ENCODE measurements at places on chromosomes 13 and 19.

GRCh38 chr19:12695997-12696365, 450 bp downstream of the FBXW9 start:
- DNase-seq, result no peak

GRCh38 chr19:18338541-18338940, 1.9 kb upstream of the PGPEP1 start:
- no peak for DNase-seq

- no peak for DNase-seq
Measured at GRCh38 chr13:43434191-43434590, 352.6 kb downstream of the ENOX1 start.

GRCh38 chr13:30753030-30753616, 17.8 kb downstream of the ALOX5AP start:
- no peak for DNase-seq

- peak; percentile 68 for DNase-seq
Measured at GRCh38 chr19:3062165-3063105, at the start of gene TLE5. Gene TLE5, minus strand, starts transcription at chr19:3062495. Its CDS starts 295 bp downstream, at chr19:3062200.

DNA sequence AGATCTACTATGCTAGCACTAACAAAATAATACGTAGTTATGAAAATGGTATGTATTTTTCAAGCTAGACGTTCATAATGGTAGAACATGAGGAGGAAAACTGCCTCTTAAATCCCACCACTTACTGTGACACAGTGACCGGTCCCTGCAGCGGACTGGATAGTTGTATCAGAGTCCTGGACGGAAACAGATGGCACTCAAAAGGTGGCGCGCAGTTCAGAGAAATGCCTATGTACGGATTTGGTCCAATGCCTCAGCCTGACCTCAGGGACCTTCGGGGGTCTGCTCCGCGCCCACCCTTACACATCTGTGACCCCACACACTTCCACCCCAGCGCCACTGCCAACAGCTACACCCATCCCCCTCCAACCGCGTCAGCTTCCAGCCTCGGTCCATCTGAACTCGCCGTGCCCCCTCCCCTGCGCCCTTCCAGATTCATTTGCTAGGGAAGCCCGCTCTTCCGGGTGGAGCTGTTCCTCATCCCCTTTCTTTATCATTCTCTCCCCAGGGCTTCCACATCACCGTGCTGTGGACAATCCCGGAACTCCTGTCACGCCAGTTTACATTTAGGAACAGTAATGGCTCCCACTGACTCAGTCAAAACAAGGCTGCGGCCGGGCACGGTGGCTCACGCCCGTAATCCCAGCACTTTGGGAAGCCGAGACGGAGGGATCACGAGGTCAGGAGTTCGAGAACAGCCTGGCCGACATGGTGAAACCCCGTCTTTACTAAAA, 792 bp upstream of the LENG8 start:
- peak; percentile 63 for DNase-seq

DNA sequence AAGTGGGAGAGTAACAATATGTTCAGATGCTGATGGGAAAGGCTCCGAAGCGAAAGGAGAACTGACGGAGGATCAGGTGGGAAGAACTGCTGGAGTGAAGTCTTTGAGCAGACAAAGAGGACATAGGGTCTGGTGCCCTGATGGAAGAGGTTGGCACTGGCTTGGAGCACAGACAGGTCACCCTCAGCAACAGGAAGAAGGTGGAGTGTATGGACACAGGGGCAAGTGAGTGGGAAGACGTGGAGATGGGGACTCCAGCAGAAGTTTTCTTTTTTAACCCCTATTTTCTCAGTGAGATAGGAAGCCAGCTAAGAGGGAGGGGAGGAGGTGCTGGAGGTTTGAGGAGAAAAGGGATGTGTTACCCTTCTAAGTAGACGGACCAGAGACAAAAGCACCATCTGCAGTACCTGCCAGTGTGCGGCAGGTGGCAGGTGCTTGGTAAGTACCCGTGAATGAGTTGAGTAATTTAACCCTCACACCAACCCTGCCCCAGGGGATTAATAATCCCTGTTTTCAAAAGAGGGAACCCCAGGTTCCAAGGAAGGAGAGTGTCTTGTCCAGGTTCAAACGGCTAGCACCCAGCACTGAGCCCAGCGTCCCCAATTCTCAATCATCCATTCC, 11.2 kb downstream of the HAS1 start:
- no peak for DNase-seq

DNA sequence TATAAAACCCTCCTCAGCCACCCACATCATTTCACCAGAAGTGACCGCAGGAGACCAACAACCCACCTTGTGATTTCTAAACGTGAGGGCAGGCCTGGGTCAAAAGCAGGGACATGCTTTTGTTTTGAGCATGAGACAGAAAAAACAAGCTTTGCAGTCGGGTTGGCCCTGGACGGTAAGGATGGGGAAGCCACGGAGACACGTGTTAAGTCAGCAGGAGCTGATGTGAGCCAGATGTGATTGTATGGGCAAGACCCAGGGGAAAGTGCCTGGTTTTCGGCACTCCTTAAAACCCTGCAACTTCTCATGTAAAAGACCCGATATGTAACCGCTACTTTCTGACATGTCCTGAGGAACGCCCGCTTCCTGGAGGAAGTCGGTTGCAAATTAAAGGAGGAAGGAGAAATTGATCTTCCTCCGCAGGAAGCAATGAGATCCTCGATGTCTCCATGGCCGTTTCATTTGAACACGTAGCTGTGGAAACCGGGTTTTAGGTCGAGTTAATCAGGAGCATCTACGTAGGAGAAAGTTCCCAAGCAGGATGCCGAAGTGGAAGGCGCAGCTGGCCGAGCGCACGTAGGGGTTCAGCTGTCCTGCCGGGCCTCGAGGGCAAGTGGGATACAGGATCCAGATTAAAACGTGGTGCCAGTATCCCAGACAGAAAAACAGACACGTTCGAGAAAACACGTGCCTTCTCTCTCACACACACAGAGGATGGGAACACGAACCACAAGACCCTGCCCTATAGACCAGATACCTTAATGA, 40.5 kb upstream of the POMP start:
- no peak for DNase-seq

DNA sequence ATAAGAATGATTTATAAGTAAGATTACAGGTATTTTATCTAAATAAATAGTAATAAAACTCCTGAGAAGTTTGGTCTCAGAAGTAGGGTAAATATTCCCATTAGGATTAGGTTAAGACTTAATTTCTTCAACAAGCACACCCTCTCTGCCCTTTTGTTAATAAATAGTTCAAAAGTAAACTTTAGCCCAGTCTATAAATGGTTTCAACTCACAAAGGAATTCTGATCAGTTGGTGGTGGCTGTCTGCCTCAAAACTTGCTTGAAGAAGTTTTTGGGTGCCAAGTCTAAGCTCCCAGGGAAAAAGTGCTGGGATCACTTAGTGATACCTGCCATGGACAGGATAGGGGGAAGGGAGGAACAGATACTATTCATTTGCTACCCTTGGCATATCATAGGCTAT, 22.9 kb downstream of the MBNL2 start:
- DNase-seq, result no peak

DNA sequence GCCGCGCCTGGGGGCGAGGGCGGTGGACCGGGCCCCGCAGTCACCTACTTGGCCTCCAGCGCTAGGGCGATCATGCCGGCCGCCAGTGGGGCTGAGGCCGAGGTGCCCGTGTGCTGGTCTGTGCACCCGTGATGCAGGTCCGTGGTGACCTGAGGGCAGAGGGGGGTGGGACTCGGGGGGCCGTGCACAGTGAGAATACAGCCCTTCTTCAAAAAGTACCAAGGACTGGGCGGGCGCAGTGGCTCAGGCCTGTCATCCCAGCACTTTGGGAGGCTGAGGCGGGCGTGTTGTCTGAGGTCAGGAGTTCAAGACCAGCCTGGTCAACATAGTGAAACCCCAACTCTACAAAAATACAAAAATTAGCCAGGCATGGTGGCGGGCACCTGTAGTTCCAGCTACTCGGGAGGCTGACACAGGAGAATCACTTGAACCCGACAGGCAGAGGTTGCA, 5.0 kb upstream of the C19orf25 start:
- no peak for DNase-seq

DNA sequence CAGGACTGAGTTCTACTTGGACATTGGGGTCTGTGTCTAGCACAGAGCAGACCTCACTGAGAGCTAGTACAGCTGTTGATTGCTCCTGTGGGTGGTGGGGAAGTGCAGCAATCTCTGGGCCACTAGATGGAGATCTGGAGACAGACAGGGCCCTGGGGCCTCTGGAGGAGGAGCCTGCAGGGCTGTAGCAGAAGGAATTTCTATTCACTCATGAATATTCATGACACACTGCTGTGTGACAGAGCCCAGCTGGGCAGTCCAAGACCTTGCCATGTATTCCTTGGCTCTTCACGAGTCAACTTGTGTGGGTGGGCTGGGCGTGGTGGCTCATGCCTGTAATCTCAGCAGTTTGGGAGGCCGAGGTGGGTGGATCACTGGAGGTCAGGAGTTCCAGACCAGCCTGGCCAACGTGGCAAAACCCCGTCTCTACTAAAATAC, 37.5 kb downstream of the SUGP2 start:
- DNase-seq, result peak; percentile 45

- no peak for DNase-seq
Measured at GRCh38 chr13:43838909-43839308, 40.6 kb downstream of the CCDC122 start.

DNA sequence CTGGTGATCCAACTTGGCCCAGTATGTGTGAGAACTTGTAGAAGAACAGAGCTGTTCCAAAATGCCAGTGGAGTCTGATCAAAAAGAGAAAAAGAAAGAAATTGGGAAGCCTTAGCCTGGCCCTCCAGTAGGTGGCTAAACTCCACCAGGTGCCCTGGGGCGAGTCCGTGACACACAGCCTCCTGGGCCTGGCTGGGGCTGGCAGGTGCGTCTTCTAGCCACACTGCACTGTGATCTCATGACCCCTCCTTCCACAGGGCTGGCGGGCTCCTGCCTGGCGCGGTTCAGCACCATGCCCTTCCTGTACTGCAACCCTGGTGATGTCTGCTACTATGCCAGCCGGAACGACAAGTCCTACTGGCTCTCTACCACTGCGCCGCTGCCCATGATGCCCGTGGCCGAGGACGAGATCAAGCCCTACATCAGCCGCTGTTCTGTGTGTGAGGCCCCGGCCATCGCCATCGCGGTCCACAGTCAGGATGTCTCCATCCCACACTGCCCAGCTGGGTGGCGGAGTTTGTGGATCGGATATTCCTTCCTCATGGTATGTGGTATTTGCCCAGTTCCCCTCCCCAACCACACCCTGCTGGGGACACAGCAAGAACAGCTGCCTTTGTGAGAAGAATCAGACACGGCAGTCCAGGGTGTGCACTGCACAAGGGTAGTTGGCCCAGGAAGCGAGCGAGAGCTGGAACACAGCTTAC, 53.7 kb downstream of the RAB20 start:
- no peak for DNase-seq

- no peak for DNase-seq
Measured at GRCh38 chr13:45994752-45995151, 57.8 kb downstream of the ZC3H13 start.

DNA sequence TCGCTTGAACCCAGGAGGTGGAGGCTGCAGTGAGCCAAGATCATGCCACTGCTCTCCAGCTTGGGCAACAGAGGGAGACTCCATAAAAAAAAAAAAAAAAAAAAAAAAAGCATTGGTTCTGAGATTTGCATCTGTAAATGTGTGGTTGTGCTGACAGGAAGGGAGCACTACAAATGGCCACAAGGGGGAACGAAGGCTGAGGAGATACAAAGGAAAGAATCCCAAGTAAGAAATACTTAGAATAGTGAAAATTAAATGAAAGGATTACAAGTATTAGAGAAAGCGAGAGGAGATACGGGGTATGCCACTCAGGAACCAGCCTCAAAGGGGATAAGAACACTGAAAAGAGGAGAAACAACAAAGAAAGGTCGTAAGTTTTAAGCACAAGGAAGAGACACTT, 284.9 kb downstream of the KLF12 start:
- DNase-seq, result no peak

- DNase-seq, result no peak
Measured at GRCh38 chr13:80462037-80462436, 121.1 kb upstream of the SPRY2 start.

DNA sequence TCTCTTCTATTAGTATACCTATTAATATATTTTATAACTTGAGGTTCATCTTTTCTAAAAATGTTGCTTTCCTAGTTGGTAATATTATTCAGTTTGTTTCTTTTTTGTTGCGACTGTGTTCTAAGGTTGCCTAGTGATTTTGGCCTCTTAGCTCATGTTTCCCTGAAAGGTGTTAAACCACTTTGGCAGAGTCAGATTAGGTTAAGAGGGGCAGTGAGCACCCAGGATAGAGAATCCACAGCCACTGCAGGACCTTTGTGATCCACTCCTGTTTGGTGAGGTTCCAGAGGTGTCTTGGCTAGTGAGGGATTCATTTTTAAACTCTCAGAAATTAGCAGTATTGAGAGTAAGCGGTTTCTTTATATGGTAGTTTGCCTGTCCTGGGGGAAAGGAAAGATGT, 14.9 kb upstream of the GPR18 start:
- DNase-seq, result no peak

- DNase-seq, result no peak
Measured at GRCh38 chr19:41373993-41374392, 2.3 kb upstream of the TMEM91 start.

DNA sequence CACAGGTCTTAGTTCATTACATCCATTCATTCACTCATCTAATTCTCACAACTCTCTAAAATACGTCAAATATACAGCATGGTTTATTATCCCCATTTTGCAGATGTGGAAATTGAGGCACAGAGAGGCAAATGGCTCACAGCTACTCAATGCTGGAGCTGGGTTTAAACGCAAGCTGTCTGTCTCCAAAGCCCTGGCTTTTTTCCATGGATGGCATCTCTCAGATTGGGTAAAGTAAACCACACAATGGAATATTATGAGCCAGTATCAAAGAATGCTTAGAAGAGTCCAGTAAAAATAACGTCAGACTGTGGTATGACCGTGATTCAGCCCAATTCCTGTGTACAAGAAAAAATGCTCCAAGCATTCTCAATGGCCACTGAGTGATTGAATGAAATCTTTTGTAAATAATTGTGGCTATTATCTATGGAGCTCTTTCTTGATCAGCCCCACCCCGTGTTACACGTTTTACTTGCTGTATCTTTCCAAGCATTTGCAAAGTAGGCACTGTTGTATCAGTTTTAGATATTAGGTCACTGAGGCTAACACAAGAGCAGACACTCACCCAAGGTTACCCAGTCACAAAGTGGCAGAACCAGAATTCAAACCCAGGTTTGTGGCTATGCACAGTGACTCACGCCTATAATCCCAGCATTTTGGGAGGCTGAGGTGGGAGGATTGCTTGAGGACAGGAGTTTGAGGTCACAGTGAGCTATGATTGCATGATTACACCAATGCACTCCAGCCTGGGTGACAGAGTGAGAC, 5.5 kb upstream of the ACP7 start:
- DNase-seq, result no peak

- DNase-seq, result no peak
Measured at GRCh38 chr13:43122791-43123190, 99.4 kb downstream of the DNAJC15 start.

- no peak for DNase-seq
Measured at GRCh38 chr13:23711355-23711754, 141.1 kb downstream of the TNFRSF19 start.

DNA sequence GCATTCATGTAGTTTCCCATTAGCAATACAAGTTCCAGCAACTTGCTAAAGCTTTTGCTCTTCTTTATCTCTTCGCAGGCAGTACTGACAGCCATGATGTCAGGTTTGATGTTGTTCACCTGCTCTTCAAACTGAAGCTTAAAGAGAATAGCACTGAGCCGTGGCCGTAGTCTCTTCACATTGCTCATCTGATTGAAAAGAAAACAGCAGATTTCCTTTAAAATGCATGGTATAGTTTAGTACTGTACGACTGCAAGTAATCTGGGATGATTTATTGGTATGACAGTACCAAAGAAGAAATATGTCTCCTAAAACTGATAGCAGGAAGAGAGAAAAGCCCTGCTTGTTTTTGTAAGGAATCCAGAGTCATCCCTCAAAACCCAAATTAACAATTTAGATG, 284.4 kb downstream of the DIAPH3 start:
- DNase-seq, result no peak

GRCh38 chr19:16371540-16371986, 46.9 kb downstream of the KLF2 start:
- no peak for DNase-seq

Measured in nephron progenitor cell (in vitro differentiated cells).